ENCODE measurements at places on chromosomes 4 and X. TPM values are rescaled to one million over a fixed set of nuclear protein-coding genes. Genes with fewer than 3 reads are reported as not detected.

ZNF157 gene
- total RNA-seq, result 0.17 TPM

MAGEB1 gene
- total RNA-seq, result not detected

FRMPD4 gene
- total RNA-seq, result 0.05 TPM

TGIF2LX gene
- not detected for total RNA-seq

WDR45 gene
- 27.9 TPM for total RNA-seq

PDCL2 gene
- total RNA-seq, result not detected

DMD gene
- total RNA-seq, result 2.4 TPM

TLR3 gene
- total RNA-seq, result 2.4 TPM

DCAF8L2 gene
- not detected for total RNA-seq

GBA3 gene
- not detected for total RNA-seq

ELF4 gene
- 16.2 TPM for total RNA-seq

EDA gene
- 3.1 TPM for total RNA-seq

SLITRK4 gene
- total RNA-seq, result 0.34 TPM

FATE1 gene
- total RNA-seq, result not detected

SLC4A4 gene
- total RNA-seq, result 0.17 TPM

EREG gene
- under 0.01 TPM for total RNA-seq

FAM47E gene
- 0.14 TPM for total RNA-seq

GPR101 gene
- not detected for total RNA-seq

SMR3B gene
- total RNA-seq, result not detected
